ENCODE measurements at places on chromosomes 1 and 21.

GRCh38 chr1:157137046-157137407, 1.2 kb downstream of the ETV3 start:
- no peak for DNase-seq

DNA sequence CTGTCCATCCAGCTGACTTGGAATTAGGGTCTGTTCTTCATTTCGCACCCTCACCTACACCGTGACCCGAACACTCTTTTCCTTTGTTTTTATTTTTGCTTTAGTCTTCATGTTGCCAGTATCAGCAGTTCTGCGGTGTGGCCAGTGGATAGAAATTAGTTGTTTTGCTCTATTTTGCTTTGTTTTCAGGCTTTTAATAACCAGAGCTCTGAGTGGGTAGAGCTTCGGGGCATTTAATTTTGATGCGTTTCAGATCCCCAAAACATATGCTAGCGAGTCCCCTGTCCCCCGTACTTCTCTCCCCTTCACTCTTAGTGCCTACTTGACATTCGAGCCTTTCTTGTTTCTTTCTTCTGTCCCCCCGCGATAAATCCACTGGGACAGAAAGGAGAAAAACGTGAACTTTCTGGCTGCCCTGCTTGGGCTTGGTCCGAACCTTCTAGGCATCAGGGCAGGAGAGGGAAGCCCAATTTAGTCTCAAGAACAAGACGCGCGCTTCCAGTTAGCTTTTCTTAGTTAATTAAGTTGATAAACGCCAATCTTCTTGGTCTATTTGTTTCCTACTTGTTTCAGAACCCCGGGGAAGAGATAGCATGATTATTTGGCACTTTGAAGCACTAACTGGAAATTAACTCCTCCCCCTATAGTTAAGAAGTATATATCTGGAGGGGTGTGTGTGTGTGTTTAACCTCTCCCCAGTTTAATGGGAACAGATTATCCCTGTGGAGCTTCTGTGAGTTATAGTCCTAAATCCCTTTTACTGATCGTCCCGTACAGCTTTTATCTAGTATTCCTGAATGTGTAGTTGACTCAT, 839 bp downstream of the SWT1 start:
- DNase-seq, result no peak

- no peak for DNase-seq
Measured at GRCh38 chr1:221583465-221583864, 158.4 kb downstream of the DUSP10 start.

GRCh38 chr1:234529095-234529949, 50.3 kb upstream of the TARBP1 start:
- no peak for DNase-seq

DNA sequence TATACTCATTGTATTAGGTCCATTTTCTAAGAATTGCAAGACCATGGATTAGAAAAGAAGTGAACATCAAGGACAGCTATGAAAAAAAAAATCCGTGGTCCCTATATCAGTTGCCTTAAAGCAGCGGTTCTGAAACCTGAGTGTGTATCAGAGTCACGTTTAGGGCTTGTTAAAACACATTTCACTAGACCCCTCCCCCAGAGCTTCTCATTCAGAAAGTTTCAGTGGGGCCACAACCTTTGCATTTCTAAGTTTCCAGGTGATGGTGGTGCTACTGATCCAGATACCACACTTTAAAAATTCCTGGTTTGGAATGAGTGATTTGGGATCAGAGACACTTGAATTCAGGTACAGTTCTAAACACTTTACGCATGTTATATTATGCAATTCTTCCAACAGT, 96.1 kb upstream of the PRMT6 start:
- no peak for DNase-seq

DNA sequence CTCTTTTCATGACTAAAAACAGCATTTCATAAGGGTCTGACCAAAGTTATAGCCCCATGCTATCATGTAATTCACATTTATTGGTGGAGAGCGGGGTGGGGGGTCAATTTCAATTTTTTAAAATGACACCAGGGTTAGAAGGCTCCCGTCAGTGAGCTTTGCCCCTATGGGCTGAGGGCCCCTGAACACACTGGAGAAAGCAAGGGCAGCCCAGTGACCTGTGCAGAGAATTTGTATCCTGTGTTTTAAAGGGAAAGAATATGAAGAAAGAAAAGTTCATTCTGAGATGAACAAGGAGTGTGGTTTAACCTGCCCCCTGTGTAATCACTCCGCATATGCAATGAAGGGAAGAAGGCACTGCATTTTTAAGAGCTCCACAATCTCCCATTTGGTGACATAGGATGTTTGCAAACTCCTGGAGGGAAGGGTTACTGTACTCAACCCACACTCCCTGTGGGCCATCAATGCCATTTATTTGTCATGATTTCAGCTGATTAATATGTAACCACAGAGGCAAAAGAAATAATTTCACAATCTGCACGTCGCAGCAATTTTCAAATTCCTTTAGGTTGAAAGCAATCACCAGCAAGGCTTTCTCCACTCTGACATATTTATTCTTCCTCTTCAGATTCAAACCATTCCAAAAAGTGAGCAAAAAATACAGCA, 95.6 kb downstream of the ZNF281 start:
- no peak for DNase-seq

GRCh38 chr1:234842726-234843641, 233.0 kb upstream of the IRF2BP2 start:
- peak; percentile 67 for DNase-seq

- no peak for DNase-seq
Measured at GRCh38 chr1:233183226-233184020, 112.1 kb downstream of the PCNX2 start.

GRCh38 chr1:95138223-95138622, 21.1 kb downstream of the TLCD4 start:
- DNase-seq, result no peak

DNA sequence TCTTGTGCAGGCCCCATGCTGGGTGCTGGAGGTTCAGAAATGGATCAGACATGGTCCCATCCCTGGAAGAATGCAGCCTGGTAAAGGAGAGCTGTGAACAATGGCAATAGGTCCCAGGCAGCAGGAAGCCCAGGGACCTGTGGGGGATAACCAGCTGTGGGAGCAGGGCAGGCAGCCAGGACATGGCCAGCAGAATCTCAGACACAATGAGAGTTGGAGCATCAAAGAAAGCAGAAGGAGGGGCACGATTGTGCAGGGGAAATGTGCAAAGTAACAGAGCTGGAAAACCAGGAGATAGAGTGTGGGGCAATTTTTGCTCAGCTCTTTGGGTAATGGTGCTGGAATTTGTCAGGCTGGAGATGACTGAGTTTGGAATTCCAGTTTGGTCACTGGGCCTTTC, 44.3 kb downstream of the C8B start:
- DNase-seq, result no peak

- DNase-seq, result no peak
Measured at GRCh38 chr1:76418531-76418930, 344.0 kb downstream of the ST6GALNAC3 start.

DNA sequence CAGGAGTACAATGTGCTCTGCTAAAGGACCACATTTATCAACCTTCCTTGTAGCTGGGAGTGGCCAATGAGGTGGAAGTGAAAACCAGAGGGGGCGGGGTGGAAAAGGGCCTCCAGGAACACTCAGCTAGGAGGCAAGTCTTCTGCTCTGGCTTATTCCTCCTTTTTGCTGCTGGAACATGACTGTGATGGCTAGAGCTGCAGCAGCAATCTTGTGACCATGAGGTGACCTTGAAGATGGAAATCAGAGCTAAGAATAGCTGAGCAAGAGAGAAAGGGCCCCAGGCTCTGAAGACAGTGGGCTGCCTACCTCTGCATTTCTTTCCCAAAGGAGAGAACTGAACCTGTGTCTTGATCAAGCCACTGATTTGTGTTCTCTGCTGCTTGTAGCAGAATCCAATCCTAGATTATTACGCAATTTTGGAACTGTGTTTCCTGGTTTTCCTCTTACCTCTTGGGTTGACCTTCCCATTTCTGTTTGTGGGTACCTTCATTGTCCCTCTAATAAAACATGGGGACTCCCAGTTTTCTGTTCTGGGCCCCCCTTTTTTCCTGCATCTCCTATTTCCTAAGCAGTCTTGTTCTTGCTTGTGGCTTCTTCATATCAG, 36.4 kb upstream of the WNT4 start:
- DNase-seq, result no peak

- no peak for DNase-seq
Measured at GRCh38 chr1:37850352-37850955, 8.9 kb downstream of the MTF1 start.

GRCh38 chr1:36737038-36737555, 254.4 kb upstream of the CSF3R start:
- no peak for DNase-seq

DNA sequence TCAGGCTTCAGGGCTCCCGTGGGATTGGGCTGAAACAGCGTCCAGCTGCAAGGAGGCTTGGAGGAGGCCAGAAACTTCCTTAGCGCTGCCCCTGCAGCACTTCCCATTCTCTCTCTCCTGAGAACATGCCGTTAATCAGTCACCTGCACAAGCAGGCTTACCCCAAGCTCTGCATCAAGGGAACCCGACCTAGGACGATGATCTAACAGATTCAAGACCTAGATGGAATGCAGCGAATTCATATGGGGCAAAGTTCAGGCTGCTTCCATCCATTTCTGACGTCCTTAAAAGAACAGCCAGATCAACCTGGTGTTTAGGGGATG, 114.1 kb downstream of the ERG start:
- DNase-seq, result no peak

GRCh38 chr1:117114877-117115276, 6.7 kb downstream of the TRIM45 start:
- no peak for DNase-seq

GRCh38 chr1:222095606-222096475, 354.0 kb upstream of the DUSP10 start:
- peak; percentile 57 for DNase-seq

All from activated T-cell treated with anti-CD3 and anti-CD28 coated beads, Interleukin-2, amount 50 U/mL, for 4 hours (primary cell).